ENCODE measurements at places on chromosomes 1 and 21. TPM values are rescaled to one million over a fixed set of nuclear protein-coding genes. Genes with fewer than 3 reads are reported as not detected.
A peak's percentile ranks its signal among the peaks of the same experiment; 100 is the strongest.

The SAMD13 gene
- total RNA-seq, result 0.39 TPM

The RPTN gene
- not detected for total RNA-seq

DNA sequence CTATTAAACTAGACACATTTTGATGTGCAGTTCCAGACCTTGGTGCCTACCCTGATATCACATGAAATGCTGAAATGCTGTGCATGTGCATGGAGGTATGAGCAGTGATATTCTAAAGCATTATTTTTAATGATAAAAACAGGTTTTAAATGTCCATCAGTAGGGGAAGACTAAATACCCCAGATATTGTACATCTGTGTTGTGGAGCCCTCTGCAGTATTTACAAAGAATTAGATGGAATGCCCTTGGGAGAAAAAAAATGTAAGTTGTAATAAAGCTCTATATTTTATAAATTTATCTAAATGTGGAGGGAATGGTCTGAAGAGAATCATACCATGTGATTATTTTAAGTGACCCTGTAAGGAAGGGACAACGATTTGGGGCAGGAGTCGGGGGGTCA lies 39.1 kb upstream of the IGSF5 start:
- no peak for DNase-seq

DNA sequence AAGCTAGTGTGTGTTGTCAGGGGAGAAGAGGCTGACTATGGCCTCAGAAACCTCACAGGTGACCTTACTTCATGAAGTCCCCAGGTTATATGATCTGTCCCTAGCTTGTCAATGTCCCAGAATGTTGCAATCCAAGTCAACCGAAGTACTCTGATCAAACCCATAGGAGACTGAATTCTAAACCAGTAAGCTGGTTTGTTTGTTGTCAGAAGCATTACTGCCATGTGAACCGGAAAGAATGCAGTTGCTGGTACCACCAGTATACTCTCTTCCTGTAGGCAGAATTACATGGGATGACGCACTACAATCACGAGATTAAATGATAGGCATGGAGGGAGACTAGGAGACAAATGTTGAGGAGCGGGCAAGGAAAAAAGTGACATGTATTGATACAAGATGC lies 26.1 kb upstream of the MAN1A2 start:
- DNase-seq, result no peak

GRCh38 chr1:53992085-53992874 lies 25.7 kb downstream of the LDLRAD1 start:
- DNase-seq, result no peak

GRCh38 chr1:206658264-206658980 lies 23.1 kb downstream of the DYRK3 start:
- peak; percentile 59 for DNase-seq

DNA sequence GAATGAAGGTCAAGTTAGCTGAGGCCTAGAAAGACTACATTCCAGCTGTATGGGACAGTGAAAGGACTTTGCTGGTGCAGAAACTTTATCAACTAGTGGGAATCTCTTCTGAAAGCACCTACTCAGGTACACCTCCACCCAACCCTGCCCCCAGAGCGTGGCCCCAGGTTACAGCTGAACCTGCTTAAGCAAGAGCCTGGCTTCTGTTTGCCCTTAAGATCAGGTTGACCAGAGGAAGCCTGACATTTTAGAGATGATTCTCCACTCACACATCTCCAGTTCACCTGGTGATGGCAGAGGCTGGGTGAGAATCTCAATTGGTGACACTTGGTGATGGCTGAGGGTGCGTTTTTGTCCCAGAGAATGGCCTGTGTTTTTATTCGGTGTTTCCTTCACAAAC lies 24.0 kb downstream of the ELAPOR1 start:
- DNase-seq, result no peak

DNA sequence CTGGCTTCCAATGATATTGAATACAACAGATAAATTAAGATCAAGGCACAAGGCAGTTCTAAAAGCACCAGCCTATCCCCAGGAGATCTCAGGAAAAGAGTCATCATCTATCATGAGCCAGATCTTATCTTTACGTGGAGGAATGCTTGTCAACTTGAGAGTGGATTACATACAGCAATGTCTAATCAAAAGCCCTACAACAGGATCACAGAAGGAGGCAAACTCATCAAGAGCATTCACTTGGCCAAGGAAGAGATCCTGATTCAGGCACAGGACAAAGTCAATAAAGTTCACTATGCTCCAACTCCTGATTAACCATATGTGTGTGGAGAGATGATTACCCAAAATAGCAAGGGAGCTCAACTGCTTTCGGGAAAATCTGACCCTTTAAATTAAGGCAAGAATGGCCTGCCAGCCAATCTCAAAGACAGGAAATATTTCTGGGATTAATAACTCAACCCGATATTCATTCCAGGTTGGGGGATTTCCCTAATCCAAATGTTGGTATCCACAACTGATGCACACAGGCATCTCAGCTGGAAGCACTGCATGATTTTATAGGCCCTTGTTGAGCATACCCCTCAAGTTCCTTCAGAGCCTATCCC lies 33.7 kb downstream of the TBX15 start:
- no peak for DNase-seq

DNA sequence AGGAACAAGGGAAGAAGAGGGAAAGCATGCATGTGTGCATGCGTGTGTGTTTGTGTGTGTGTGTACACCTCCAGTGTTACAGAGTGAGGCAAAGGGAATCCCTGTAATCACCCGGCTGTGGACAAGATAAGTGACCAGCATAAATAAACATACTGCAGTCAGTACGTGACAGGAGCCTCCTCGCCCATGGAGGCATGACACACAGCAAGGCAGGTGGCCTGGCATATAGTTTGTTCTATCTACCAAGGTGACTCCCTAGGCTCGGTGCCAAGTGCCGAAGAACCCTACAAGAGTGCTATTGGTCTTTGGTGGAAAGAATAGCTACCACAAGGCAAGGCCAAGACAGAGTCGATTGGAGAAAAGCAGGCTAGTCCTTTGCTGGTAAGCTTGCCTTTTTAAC lies 31.7 kb upstream of the HEATR1 start:
- DNase-seq, result no peak

DNA sequence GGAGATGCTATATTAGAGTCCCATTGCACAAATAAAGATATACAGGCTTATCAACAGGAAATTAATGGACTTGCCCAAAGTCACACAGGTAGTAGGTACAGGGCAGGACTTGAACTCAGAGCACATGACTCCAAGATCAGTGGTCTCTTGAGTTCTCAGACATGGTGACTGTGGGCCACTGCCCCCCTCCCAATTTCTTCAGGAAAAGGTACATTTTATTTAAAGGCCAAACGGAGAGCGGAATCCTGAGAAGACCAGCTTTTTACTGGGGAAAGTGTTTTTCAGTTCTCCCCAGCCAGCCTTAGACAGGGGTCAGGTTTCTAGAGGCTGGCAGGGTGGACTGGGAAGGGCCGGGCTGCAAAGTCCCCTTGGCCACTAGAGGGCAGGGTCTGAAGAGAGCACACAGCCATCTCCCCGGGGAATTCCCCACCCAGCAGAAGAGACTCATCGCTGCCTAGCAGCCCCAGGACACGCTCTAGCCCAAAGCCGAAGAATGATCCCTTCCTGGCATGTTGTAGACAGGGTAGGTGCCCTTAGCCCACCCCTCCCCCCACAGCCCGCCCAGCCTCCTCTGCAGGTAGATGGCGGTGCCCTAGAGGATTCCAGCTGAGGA lies 29.7 kb downstream of the ACP6 start:
- peak; percentile 62 for DNase-seq

DNA sequence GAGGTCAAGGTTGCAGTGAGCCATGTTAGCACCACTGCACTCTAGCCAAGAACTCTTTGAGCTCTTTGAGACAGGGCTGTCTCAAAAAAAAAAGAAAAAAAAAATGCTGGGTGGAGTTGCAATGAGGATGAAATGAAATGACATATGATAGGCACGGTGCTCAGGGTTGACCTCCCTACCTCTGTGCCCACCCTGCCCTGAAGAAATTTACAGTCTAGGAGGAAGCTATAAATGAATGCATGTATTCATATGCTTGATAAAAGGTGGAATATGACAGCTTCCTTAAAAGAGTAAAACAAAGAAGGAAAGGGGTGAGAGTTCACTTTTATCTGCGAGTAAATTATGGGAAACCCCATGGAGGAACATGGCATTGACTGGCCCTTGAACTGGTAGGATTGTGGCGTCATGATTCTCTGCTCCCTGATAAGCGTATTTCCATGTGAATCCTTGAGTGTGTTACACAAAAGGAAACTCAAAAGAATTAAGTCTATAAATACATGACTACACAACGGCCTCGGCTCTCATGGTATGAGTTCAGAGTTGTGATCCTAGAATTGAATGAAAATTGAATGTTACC lies 59.0 kb upstream of the RAVER2 start:
- no peak for DNase-seq

Data from CD8-positive, alpha-beta memory T cell (primary cell).